ENCODE measurements at places on chromosomes 6 and 20.

DNA sequence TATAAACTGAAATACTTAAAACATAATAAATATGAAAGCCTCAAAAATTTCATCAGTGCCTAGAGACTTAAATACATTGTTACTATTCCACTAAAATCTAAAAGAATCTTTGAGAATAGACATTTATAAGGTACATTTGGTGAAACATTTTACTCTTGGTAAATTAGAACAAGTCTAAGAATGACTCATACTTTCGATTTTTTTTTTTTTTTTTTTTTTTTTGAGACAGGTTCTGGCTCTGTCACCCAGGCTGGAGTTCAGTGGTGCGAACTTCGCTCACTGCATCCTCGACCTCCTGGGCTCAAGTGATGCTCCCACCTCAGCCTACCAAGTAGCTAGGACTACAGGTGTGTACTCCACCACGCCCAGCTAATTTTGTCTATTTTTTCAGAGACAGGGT lies 6.4 kb downstream of the FUCA2 start:
- no peaks in the 10 kb centered on the region for H3K27me3 ChIP-seq
- DNase-seq, result no peak
- H3K4me3 ChIP-seq, result no peak overlapping the region

- H3K4me3 ChIP-seq, result no peak overlapping the region
- peaks cover 28% of the 10 kb centered on the region for H3K4me1 ChIP-seq
- no peaks in the 10 kb centered on the region for H3K36me3 ChIP-seq
These were observed 161.5 kb downstream of the MYLK4 start for GRCh38 chr6:2589171-2589661.

DNA sequence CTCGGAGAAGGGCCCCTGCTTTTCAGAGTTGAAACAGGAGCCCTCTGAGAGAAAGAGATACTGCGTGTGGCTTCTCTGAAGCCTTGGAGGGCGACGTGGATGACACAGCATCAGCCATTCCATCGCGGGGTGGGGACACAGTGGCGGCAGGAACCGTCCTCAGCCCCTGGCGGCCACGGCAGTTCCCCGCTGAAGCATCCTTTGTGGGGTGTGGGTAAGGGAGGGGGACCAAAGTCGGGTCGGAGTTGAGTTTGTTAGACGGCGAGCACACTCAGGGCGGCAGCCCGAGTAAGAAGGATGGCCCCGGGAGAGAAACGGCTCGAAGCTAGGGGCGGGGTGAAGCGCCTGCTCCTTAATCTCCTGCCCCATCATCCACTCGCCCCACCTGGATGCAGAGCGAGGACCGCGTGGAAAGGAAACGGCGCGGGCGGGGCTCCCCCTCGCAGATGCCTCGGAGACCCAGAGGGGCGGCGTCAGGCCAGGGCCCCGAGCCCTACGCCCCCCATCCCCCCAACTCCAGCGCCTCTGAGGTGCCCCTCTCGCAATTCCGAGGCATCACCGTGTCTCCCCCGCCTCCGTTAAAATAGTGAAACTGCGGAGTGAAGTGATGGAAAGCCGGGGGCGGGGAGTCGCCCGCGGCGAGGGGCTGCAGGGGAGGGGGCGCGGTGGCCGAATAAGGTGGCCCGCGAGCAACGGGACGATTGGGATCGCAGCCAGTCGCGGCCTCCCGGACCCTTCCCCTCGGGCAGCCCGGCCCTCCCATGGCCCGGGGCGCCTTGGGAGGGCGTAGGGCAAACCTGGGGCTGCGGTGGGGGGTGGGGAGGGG lies 796 bp upstream of the RREB1 start:
- DNase-seq, result no peak
- H3K27me3 ChIP-seq, result no peaks in the 10 kb centered on the region
- peak overlapping the region; percentile 91 for H3K27ac ChIP-seq
- peak overlapping the region; percentile 100 for H3K4me3 ChIP-seq

DNA sequence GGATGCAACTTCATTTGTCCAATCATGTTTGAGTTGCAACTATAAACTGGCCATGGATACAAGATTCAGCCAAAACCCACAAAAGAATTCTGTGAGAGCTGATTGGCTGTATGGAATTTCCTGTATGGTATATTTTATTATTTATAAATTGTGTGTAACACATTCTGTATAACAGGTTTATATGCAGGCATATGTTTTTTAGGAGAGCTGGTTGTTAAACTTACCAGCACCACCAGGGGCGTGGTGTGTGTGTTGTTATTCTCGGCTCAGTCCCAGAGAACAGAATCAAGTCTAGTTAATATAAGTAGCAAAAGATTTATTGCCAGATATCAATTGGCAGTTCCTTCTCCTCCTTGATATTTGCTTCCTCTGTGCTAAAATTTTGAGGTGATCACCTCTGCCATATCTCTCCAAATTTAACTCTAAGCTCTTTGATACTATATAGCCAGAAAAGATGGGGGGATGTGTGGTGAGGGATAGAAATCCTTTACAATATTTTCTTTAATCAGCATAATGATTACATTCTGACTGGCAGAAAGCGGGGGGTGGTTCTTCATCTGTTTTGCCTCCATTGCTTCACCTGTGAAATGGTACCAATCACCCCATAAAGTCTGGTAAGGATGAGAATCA lies 22.9 kb downstream of the CNBD2 start:
- H3K4me1 ChIP-seq, result no peaks in the 10 kb centered on the region
- no peak for DNase-seq
- H3K36me3 ChIP-seq, result no peaks in the 10 kb centered on the region
- no peaks in the 10 kb centered on the region for H3K27me3 ChIP-seq
- H3K4me3 ChIP-seq, result no peak overlapping the region
- H3K27ac ChIP-seq, result no peak overlapping the region

- no peaks in the 10 kb centered on the region for H3K4me1 ChIP-seq
- no peak overlapping the region for H3K4me3 ChIP-seq
- H3K27ac ChIP-seq, result no peak overlapping the region
- H3K36me3 ChIP-seq, result no peaks in the 10 kb centered on the region
- DNase-seq, result no peak
These were observed 116.3 kb downstream of the FAXC start for GRCh38 chr6:99233219-99233618.

DNA sequence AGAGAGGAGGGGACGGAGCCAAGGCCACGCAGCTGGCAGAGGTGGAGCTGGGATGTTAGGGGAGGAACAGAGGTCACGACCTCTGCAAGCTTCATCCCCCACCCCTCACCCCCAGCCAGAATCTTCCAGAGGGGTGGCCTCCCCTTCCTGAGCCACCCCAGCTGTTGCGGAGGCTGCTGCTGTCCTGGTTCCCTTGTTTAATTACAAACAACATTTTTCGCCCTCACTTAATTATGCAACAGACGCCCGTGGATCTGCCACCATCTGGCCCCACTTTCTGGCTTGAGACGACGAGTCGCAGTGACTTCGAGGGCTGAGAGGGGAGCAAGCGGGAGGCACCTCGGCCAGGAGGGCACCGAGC lies 153.7 kb upstream of the PTPN1 start:
- H3K36me3 ChIP-seq, result no peaks in the 10 kb centered on the region
- H3K27ac ChIP-seq, result no peak overlapping the region
- H3K4me1 ChIP-seq, result no peaks in the 10 kb centered on the region
- no peak for DNase-seq

- peaks cover 4% of the 10 kb centered on the region for H3K4me1 ChIP-seq
- no peak overlapping the region for H3K27ac ChIP-seq
- H3K36me3 ChIP-seq, result no peaks in the 10 kb centered on the region
- DNase-seq, result no peak
- no peak overlapping the region for H3K4me3 ChIP-seq
These were observed 26.8 kb upstream of the SCAF8 start for GRCh38 chr6:154706389-154706788.

DNA sequence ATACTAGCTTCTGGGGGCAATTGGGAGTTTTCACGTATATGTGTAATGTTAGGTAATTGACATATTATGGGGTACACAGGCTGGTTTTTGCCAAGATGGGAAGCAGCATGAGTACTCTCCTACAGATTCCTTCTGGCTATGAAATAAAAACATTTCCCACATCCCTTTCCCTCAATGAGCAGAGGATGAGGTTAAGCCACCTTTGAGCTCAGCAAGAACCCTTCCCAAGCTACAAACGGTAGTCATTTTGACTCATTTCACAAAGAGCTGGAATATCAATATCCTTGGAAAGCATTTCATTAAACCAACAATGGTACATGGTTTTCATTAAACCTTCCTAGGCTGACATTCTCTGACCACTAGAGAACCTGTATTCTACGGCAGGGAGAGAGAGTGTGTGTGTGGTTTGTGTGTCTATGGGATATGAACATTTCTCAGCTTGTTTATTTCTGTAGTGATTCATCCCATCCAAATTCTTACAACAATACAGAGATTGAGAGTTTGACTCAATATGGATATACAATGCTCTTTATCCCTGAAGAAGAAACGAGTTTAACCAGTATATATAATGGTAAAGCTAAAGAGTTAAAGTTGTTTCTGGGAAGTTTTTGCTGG lies 119.5 kb downstream of the ARHGAP18 start:
- H3K4me3 ChIP-seq, result no peak overlapping the region
- H3K27me3 ChIP-seq, result no peaks in the 10 kb centered on the region
- H3K27ac ChIP-seq, result no peak overlapping the region
- DNase-seq, result no peak

DNA sequence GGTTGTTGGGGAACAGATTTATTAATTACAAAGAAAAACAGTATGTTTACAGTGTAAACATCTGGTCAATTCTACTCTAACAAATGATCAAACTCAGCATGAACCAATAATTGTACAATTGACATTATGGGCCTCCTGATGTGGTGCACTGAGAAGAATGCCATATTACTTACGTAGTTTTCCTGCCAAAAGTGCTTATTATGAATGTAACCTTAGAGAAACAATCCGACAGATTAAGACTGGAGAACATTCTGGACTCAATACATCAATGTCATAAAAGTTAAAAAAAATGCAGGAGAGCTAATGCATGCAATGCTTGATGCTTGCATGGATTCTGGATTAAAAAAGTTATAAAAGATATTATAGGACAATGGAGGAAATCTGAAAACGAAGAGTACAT lies 69.0 kb downstream of the LYRM4 start:
- H3K27me3 ChIP-seq, result no peaks in the 10 kb centered on the region
- DNase-seq, result no peak
- no peaks in the 10 kb centered on the region for H3K4me1 ChIP-seq
- no peaks in the 10 kb centered on the region for H3K36me3 ChIP-seq

GRCh38 chr20:44309763-44310663 lies 989 bp downstream of the FITM2 start:
- peaks cover 13% of the 10 kb centered on the region for H3K4me1 ChIP-seq
- no peaks in the 10 kb centered on the region for H3K27me3 ChIP-seq
- H3K36me3 ChIP-seq, result no peaks in the 10 kb centered on the region
- H3K4me3 ChIP-seq, result peak overlapping the region; percentile 82
- no peak overlapping the region for H3K27ac ChIP-seq

DNA sequence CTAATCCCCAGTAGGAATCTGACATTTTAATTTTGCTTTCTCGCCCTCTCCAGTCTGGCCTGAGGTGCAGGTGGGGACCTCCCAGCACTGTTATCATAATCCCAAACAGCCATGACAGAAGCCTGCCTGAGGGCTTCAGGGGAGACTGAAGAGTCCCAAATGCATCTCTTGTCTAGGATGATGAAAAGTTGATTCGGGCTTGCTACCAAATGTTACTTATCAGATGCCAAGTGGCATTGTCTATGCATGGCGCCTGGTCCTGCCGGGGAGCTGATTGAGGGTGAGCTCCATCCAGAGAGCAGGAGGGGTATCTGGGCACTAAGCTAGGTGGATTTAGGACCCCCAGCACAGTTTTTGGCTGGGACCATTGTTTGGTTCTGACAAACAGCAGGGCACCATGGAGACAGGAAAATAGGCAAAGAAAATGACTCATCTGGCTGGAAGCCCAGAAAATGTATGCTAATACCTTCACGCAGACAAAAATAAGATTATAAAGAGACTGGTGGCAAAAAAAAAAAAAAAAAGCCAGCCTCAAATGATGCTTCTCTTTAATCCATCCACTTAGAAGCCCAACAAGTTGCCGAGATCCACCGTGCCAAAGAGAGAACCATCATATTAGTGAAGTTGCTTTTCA lies 513.7 kb upstream of the SULF2 start:
- no peaks in the 10 kb centered on the region for H3K27me3 ChIP-seq
- peaks cover 36% of the 10 kb centered on the region for H3K4me1 ChIP-seq
- H3K36me3 ChIP-seq, result no peaks in the 10 kb centered on the region
- no peak for DNase-seq
- H3K27ac ChIP-seq, result no peak overlapping the region

GRCh38 chr6:87837444-87837843 lies 135.4 kb upstream of the AKIRIN2 start:
- DNase-seq, result no peak
- no peaks in the 10 kb centered on the region for H3K27me3 ChIP-seq
- no peak overlapping the region for H3K4me3 ChIP-seq
- H3K27ac ChIP-seq, result no peak overlapping the region

DNA sequence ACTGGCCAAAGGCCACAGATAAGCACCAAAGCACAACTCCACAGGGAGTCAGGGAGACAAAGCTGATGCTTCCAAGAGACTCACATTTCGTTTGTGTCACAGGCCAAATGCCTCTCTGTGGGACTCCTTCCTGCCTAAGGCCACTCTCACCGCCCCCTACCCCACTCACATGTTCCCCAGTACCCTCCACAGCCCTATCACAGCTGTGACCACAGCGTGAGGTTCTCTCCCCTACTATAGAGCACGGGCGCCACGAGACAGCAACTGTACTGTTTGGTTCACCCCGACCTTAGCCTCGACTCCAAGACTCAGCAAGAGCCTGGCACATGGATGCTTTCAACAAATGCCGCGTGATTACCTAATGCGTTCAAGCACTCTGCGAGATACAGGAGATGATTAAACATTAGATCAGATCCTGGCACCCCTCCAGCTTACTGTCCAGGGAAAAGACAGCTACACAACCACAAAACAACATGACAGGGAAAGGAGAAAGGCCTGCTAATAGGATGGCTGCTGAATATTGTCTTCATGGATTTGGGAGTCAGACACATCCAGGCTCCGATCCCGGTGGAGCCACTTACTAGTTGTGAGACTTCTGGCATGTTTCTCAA lies 105.5 kb downstream of the AGPAT4 start:
- peaks cover 1% of the 10 kb centered on the region for H3K4me1 ChIP-seq
- DNase-seq, result no peak
- H3K36me3 ChIP-seq, result peaks cover 9% of the 10 kb centered on the region
- H3K27ac ChIP-seq, result no peak overlapping the region
- no peak overlapping the region for H3K4me3 ChIP-seq

DNA sequence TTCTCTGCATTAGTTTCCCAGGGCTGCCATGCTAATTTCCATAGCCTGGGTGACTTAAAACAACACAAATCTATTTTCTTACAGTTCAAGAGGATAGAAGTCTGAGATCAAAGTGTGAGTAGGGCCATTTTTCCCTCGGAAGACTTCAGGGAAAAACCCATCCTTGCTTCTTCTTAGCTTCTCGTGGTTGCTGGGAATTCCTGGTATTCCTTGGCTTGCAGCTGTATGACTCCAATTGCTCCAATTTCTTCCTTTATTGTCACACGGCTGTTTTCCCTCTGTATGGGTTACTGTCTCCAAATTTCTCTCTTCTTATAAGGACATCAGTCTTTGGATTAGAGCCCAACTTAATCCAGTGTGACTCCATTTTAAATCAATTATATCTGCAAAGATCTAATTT lies 128.4 kb upstream of the JAG1 start:
- H3K27me3 ChIP-seq, result no peaks in the 10 kb centered on the region
- H3K4me1 ChIP-seq, result no peaks in the 10 kb centered on the region
- H3K4me3 ChIP-seq, result no peak overlapping the region
- no peaks in the 10 kb centered on the region for H3K36me3 ChIP-seq
- no peak overlapping the region for H3K27ac ChIP-seq
- DNase-seq, result no peak

GRCh38 chr6:31742894-31743293 lies 3.1 kb downstream of the MSH5 start:
- H3K4me1 ChIP-seq, result peaks cover 7% of the 10 kb centered on the region
- no peak for DNase-seq
- H3K27me3 ChIP-seq, result no peaks in the 10 kb centered on the region
- no peaks in the 10 kb centered on the region for H3K36me3 ChIP-seq

Data from thoracic aorta (tissue), 2 donors.